ENCODE measurements at places on chromosomes 4 and X.

DNA sequence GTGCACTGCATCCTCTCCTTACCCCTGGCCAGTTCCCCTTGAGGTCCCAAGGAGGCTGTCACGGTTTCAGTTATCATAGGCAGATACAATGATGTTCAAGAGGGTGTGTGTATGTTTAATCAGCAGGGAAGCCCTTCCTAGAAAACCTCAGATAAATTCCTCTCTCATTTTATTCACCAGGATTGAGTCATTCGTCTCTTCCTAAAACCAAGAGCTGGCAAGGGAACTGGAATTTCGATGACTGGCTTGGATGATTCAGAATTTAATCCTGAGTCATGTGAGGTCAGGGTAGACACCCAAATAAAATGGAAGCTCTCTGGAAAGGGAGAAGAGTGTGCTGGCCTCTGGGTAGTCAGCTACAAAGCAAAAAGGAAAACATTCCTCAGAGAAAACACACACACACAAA lies 106.2 kb upstream of the RAPGEF2 start:
- peak; percentile 93 for DNase-seq

GRCh38 chr4:26302031-26302899 lies 18.5 kb upstream of the RBPJ start:
- DNase-seq, result no peak

DNA sequence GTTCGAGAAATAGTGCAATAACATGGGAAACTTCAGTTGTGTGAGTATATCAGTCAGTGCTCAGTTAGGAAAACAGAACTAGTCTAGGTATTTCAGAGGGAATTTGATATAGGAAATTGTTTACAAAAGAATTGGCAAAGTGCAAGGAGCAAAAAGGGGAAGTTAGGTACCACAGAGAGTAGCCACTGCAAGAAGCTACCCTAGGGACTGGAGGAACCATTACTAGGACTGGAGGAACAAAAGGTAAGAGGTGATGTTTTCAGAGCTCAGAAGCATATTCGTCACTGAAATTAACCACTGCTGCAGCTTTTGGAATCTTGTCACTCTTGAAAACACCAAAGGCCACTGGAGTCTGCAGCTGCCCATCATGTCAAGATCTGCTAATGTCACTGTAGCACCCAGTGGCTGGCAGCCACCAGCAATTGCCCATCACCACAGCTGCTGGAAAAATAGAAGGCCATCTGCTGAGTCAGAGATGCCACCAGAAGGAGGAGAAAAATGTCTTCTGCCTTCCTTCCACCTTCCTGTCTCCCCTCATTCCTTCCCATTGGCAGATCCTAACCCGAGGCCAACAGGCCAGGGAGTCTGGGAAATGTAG lies 160.6 kb upstream of the RPS6KA3 start:
- DNase-seq, result no peak

DNA sequence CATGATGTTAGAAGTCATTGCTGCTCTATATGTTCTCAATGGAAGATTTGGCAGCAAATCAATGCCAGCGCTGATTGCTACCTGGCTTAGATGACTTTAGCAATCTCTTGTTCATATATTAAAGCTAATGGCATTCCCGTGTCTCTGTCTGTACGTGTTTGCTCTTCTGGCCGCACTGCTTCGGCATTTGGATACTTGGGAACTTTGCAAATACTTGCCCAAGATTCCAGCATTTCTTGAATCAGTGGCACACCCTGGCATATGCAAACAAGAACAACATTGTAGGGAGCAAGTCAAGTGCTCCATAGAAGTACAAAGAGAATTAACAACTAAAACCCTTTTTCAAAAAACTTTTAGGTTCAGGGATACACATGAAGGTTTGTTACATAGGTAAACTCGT lies 128.9 kb upstream of the TMEM164 start:
- DNase-seq, result no peak

GRCh38 chr4:66855956-66856355 lies 689.3 kb downstream of the CENPC start:
- peak; percentile 41 for DNase-seq

- no peak for DNase-seq
These were observed 3.4 kb upstream of the IDS start for GRCh38 chrX:149508467-149508866.

DNA sequence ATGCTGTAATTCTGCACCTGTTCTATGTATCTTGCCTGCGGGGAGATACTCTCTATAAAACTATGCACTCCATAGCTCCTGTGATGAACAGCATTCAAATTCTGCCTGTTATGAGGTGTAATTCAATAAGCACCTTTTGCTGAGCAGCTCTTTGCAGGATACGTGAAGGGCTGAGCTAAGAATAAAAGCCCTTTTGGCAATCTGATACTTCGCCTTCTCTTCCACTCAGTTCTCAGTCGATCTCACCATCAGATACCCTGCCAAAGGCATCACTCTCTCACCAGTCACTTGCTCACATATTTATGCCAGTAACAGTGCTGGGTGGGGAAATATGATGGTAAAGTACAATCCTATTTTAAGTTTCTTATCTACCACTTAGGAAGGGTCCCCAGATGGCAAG lies 67.2 kb downstream of the RPS3A start:
- peak; percentile 20 for DNase-seq
